ENCODE measurements at places on chromosomes 5 and 9.

GRCh38 chr9:79588488-79589223 is 16.9 kb downstream of the TLE4 start:
- H3K36me3 ChIP-seq = peaks cover 37% of the 10 kb centered on the region
- DNase-seq = no peak
- no peaks in the 10 kb centered on the region for H3K27me3 ChIP-seq

DNA sequence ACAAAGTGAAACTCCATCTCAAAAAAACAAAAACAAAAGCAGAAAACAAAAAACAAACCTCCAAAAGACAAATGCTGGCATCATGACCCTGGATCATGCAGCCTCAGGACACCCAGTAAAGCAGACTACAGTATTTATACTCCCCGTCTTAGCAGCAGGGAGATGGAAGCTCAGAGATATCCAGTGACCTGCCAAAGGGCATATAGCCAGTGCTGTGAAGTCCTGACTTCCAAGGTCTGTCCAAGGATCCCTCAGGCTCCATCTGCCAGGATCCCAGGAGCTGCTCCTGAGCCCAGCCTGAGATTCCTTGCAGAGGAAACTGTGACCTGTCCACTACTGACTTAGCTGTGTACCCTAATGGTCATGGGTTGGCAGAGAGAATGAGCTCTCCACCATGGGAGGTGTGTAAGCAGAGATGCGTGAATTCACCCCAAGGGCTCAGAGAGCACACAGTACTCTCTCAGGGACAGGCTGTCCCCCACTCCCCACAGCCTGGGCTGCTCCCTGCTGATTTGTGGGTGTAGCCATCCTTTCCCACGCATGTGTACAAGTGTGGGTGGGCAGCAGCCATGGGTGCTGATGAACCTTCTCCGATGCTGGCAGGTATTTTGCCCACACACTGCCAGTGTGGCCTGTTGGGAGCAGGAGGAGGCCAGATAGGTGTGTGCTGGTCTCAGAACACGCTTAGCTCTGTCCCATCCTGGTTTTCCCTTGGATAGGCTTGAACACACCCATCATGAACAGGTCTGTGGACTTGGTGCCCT is 2.1 kb upstream of the WNK2 start:
- H3K27me3 ChIP-seq = peaks cover 66% of the 10 kb centered on the region
- no peaks in the 10 kb centered on the region for H3K36me3 ChIP-seq
- H3K27ac ChIP-seq = no peak overlapping the region
- H3K4me1 ChIP-seq = peaks cover 3% of the 10 kb centered on the region

GRCh38 chr5:138011991-138012390 is 20.9 kb downstream of the FAM13B start:
- no peaks in the 10 kb centered on the region for H3K27me3 ChIP-seq
- H3K36me3 ChIP-seq = peaks cover 33% of the 10 kb centered on the region

GRCh38 chr5:176542135-176542595 is 5.0 kb upstream of the RNF44 start:
- H3K4me1 ChIP-seq = peaks cover 34% of the 10 kb centered on the region
- H3K36me3 ChIP-seq = no peaks in the 10 kb centered on the region
- no peak for DNase-seq
- peak overlapping the region; percentile 73 for H3K4me3 ChIP-seq
- peak overlapping the region; percentile 38 for H3K27ac ChIP-seq
- no peaks in the 10 kb centered on the region for H3K27me3 ChIP-seq

DNA sequence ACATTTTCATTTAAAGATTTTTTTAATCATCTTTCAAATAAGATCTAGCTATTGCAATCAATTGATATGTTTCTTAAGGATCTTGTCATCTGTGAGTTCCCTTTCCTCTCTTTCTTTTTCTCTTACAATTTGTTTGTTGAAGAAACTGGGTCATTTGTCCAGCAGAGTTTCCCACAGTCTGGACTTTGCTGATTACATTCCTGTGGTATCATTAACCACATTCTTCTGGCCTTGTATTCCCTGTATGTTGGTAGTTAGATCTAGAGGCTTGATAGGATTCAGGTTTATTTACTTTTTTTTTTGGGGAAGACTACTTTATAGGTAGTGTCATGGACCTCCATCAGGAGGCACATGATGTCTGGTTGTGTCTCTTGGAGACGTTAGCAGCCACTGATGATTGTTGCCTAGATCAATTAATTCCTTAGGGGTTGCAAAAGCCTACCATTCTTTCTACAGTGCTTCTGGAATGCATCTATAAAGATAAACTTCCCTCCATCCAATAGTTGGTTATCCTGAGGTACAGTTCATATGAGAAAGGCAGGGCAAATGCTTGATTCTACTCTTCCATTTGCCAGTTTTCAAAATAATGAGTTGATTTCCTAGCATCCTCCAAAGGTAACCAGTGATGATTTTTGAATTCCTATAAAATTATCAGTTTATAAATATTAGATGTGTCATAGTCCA is 14.3 kb downstream of the PDE8B start:
- H3K27ac ChIP-seq = no peak overlapping the region
- no peaks in the 10 kb centered on the region for H3K36me3 ChIP-seq
- H3K4me1 ChIP-seq = peaks cover 8% of the 10 kb centered on the region
- no peak for DNase-seq
- no peak overlapping the region for H3K4me3 ChIP-seq
- peaks cover 28% of the 10 kb centered on the region for H3K27me3 ChIP-seq

All from osteocyte (in vitro differentiated cells).